ENCODE measurements at places on chromosomes 11 and 22.
A peak's percentile ranks its signal among the peaks of the same experiment; 100 is the strongest.

- DNase-seq = no peak
Observed at GRCh38 chr22:37999640-38000272, 15.4 kb upstream of the SOX10 start.

- peak; percentile 36 for DNase-seq
Observed at GRCh38 chr11:83025267-83025704, 46.4 kb downstream of the RAB30 start.

DNA sequence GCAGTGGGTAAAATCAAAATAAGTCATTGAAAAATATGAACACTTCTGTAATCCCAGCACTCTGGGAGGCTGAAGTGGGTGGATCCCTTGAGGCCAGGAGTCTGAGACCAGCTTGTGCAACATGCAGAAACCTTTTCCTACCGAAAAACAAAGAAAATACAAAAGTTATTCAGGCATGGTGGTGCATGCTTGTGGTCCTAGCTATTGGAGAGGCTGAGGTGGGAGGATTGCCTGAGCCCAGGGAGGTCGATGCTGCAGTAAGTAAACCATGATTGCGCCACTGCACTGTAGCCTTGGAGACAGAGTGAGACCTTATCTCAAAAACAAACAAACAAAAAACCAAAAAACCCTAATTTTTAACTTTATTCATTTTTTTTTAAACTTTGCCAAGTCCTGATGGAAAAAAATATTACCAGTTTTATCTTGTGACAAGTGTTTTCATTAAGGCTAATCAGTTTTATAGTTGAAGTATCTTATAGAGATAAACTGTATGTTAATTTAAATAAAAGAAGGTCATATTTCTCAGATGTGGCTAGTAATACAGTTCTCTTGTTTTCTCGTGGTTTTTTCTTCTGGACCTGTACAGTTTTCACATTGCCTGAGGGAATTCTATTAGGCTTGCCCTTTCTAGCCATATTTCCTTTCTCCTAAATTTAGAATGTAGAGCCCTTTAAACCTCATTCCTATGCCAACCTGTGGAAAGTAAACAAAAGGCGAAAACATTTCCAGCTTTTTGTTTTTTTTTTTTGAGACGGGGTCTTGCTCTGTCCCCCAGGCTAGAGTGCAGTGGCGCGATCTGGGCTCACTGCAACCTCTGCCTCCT, 9.4 kb downstream of the HIPK3 start:
- no peak for DNase-seq

DNA sequence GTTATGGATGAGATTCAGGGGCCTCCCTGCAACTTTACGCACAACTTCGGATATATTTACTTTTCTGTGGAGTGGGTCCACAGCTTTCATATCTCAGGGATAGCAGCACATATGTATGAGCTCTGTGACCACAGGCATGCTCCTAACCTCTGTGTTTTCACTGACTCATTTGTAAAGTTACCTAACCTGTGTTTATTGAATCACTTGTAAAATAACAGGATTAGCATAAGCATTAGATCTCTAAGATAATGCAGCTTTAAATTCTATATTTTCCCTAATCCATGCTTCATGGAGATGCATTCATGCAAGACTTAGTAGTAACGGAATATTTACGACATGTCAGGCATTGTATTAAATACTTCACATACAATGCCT, 47.9 kb upstream of the DDI1 start:
- DNase-seq = no peak

DNA sequence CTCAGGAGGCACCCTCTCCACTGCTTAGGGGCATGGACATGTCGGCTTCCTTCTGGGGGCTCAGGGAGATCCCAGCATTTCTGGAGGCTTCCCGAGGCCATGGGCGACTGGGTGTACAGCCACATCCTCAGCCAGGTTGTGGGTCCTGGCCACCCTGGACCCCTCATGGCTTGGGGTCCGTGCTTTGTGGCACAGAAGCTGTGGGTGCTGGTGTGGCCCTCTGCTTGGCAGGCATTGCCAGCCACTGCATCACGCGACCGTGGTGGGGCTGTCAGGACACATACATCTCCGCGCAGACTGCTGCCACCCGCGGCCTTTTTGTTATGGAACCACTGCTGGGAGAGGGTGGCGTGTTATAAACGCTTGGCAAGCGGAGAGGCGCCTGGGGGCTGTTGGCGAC, 1174.9 kb downstream of the BRD1 start:
- no peak for DNase-seq

- no peak for DNase-seq
Observed at GRCh38 chr11:12186701-12187100, 76.3 kb downstream of the MICAL2 start.

- DNase-seq = no peak
Observed at GRCh38 chr11:34473603-34474169, 35.0 kb downstream of the CAT start.

GRCh38 chr11:75813124-75813523, 1.9 kb upstream of the UVRAG start:
- DNase-seq = no peak

DNA sequence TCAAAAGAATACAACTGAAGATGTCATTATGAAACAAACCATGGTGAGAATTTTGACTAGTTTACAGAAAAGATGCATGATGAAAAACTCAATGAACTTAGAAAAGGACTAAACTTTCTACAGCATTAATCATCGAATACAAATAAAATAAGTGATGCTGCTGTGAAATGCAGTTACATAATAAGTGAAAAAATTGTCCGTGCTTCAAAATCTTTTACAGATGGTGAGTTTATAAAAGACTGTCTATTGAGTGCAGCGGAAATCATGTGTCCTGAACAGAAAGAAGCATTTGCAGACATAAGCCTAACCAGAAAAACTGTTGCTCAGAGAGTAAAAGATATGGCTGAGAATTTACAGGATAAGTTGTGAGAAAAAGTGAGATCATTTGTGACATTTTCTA, 33.8 kb downstream of the NEAT1 start:
- DNase-seq = no peak

- no peak for DNase-seq
Observed at GRCh38 chr11:58188770-58189169, at the start of gene OR9Q2. Gene OR9Q2 (plus strand): TSS chr11:58189070. CDS start chr11:58190491, 1,421 bp downstream.

DNA sequence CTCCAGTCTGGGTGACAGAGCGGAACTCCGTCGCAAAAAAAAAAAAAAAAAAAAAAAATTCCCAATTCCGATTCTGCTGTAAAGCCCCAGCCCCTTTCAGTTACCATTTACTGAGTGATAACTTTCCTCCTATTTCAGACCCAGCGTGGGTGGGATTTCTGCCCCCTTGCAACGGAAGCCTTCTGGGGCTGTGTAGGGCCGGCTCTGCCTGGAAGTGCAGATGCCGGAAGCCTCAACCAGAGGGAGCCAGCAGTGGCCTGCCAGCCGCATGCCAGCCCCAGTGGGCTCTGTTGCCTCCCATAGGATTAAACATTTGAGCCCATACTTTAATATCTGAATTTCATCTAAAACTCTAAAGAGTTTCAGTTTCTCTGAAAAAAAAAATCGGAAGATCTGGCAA, 60.0 kb upstream of the NUP50 start:
- DNase-seq = no peak

DNA sequence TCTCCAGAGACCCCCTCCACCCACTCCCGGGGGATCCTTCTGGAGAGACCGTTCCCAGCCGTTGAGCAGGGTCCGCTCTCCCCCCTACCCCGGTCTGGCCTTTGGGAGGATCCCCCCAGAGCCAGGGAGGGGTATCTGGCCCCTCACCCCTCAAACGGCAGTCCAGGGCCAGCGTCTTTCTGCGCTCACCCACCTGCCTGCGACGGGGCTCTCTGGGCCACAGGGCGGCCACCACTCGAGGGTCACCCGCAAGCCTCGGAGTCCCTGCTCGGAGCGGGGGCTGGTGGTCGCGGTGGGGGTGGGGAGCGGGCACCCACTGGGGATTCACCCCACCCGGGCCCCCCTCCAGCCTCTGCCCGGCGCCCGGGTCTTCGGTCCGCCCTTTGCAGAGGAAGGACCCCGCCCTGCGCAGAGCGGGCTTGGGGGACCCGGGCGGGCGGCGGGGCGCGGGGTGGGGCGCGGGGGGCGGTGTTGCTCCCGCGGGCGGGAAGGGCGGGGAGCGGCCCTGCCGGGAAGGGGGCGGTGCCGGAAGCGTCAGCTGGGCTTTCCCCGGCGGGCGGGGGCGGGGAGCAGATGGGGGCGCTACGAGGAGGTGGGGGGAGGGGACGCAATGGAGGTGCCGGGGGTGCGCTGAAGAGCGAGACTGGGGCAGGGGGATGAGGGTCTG, 16.6 kb downstream of the CRELD2 start:
- no peak for DNase-seq

- peak; percentile 94 for DNase-seq
Observed at GRCh38 chr22:29744902-29745301, 21.9 kb downstream of the ZMAT5 start.

DNA sequence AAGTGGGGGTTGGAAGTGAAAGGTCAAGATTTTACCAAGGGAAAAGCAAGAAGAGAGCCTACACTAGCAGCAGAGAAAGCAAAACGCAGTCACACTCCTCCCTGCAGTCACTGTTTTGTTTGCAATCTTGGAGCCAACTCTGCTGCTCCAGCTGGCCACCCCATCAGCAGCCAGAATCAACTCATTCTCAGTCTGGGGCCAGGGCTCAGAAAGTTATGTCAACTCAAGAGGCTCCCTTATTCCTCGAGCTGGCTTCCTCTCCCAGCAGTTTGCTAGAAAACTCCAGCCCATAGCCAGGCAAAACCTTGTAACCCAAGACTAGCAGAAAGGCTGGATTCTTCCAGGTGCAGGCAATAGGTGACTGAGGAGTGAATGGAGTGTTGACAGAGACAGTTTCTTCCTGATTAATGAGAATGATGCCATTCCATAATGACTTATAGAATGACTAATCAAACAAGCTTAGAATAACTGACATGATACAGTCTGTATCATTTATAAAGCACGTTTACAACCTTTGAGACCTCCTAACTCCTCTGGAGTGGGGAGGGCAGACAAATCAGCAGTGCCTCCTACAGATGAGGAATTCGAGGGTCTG, 53.4 kb downstream of the P4HA3 start:
- no peak for DNase-seq

- no peak for DNase-seq
Observed at GRCh38 chr11:63530021-63530420, 6.6 kb upstream of the PLAAT4 start.

GRCh38 chr11:9739123-9739900, 75.4 kb downstream of the SWAP70 start:
- no peak for DNase-seq

DNA sequence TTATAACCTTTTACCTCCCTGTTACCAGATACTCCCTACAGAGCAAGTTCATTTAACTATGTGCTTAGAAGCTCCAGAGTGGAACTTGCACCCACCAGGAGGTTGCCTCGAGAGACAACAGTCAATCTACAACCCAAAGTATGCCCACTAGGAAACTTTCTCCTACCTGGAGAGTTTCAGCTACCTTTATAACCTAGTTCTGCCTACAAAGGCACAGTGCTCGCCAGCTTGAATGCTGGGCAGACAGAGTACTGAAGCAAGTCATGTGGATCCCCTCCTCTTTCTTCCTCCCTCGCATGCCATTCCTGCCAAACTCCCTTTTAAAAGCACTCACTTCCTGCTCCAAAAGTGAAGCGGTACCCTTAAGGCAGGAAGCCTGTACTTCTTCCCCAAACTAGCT, 258.9 kb downstream of the SWAP70 start:
- no peak for DNase-seq

DNA sequence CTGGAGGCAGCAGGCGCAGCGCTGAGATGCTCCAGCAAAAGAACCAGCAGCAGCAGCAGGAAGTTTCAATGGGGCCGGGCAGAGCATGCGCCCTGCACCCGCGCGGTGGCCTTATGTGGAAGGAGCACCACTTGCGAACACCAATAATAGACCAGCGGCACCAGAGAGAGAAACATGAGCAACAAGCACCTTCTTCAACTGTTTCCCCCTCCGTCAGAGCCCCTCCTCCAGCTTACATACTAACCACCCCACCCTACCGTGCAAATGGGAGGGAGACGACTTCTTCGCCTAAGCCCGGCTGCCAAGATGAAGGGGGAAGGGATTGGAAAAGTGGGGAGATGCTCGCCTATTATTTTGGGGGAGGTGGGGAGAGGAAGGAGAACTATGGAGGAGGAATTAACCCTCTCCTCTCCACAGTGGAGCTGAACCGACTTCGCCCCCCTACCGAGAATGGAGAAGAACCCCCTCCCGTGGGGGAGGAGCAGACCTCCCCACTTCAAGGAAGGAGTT, 1.1 kb downstream of the RSF1 start:
- DNase-seq = peak; percentile 85

- DNase-seq = peak; percentile 21
Observed at GRCh38 chr11:60899046-60899936, 7.1 kb downstream of the PRPF19 start.

DNA sequence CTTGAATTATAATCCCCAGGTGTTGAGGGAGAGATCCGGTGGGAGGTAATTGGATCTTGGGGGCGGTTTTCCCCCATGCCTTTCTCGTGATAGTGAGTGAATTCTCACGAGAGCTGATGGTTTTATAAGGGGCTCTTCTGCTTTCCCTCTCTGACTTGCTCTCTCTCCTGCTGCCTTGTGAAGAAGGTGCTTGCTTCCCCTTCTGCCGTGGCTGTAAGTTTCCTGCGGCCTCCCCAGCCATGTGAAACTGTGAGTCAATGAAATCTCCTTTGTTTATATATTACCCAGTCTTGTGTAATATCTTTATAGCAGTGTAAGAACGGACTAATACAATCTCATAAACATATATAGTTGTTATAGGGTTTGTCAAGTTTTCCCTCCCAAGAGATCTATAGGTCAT, 32.8 kb downstream of the KCNE3 start:
- no peak for DNase-seq

DNA sequence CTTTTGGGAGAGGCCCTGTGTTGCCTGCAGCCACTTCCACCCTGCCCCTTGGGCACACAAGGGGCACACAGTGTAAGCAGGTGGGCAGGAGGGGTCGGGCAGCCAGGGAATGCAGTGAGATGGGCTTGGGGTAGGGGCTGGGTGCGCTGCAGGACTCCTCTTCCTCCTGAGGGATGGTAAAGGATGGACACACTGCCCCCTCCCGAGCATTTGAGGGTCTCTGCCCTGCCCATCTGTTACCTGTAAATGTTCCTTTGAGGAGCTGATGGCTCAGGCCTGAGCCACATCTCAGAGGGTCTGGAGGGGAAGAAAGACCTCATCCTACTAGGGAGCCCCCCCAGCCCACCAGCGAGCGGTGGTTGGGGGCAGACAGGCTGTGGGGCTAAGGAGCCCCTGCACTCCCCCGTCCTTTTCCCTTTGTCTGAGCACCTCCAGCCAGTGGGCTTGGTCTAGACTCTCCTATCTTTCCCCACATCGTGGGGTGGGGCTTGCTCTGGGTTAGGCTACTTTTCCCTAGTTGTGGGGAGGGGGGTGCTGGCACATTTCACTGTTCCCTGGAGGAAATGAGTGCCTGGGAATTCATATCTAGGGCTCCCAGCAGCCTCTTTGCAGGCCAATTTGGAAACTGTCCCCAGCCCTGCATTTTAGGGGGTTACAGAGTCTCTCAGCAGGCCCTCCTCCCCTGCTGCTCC, 1.7 kb upstream of the TSSC4 start:
- no peak for DNase-seq

- DNase-seq = no peak
Observed at GRCh38 chr22:45064313-45065278, 54.8 kb upstream of the PHF21B start.

GRCh38 chr11:126054408-126054807, 8.3 kb downstream of the CDON start:
- no peak for DNase-seq

GRCh38 chr11:132913886-132914285, 618.4 kb downstream of the OPCML start:
- DNase-seq = no peak
